ENCODE measurements at places on chromosomes 16 and 17.

- DNase-seq: no peak
These were observed 32.8 kb downstream of the TMEM186 start for GRCh38 chr16:8764525-8765250.

DNA sequence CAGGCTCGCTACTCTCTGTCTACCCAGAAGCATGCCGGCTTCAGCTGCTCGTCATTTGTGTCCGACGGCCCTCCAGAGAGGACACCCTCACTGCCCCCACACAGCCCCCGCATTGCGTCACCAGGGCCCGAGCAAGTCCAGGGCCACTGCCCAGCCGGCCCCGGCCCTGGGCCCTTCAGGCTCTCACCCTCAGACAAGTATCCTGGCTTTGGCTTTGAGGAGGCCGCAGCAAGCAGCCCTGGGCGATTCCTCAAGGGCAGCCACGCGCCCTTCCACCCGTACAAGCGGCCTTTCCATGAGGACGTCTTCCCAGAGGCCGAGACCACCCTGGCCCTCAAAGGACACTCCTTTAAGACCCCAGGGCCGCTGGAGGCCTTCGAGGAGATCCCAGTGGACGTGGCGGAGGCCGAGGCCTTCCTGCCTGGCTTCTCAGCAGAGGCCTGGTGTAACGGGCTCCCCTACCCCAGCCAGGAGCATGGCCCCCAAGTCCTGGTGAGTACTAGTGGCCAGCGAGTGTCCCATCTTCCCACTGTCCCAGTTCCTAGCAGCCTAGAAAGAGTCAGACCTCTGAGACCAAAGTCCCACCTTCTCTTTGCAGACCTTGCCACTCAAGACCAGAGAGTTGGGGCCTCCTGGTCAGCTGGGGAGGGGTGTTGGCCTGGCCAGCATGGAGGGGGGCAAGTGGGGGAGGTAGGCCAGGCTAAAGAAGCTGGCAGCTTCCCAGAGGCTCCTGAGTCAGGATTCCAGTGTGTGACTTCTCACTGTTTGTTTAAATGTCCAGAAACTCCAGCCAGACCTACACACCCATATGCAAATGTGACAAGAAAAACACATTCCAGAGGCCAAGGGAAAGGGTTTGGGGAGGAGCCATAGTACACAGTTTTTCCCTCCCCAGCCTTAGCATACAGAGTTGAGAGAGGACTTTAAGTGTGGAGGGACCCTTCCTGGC, 18.6 kb downstream of the FOXN1 start:
- no peak for DNase-seq

- no peak for DNase-seq
These were observed 25.7 kb downstream of the NME2 start for GRCh38 chr17:51191895-51192294.

DNA sequence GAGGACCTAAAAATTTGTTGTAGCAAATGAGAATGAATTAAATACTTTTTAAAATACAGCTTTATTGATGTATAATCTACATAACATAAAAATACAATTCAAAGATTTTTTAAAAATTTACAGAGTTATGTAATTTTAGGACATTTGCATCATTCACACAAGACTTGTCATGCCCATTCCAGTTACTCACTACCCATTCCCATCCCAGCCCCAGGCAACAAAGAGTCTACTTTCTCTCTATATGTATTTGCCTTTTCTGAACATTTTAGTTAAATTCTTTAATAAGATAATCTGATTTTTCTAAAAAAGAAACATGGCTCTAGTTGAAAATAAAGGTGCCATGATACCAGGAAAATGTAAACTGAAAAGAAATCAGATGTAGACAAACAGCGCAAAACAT, 354.2 kb downstream of the PMP22 start:
- no peak for DNase-seq

DNA sequence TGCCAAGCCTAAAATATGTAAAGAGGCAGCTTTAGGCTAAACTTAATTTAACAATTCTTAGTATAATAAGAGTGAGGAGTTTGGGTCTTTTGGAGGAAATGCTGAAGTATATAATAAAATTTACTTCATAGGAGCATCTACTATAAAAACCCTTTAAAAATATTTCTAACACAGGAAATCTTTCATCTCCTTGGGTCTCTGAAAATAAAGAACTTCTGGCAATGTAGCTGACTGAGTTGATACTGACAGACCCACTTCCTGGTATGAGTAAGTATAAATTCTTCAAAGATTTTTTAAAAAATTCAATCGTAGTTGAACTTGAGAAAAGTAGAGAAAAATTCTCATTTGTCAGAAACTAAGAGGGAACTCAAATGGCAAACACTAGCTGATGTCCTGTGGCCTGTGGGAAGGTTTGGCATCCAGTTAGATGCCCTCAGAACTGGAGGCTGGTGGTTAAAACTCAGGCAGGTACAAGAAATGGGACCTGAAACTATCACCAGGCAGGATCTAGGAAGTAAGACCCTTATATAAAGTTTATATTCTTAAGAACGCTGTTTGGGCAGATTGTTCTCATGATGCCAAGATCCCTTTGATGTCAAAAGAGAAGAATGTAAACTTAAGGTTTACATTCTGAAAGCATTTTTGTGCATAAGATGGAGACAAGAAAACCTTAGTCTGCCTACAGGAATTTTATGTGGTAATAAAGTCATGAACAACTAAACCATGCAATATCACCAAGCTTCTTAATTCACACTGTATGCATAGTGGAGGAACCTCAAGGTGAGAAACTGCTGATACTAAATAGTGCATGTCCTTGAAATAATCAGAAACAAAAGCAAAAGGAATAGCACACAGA, 6.2 kb downstream of the KRTAP4-6 start:
- no peak for DNase-seq

DNA sequence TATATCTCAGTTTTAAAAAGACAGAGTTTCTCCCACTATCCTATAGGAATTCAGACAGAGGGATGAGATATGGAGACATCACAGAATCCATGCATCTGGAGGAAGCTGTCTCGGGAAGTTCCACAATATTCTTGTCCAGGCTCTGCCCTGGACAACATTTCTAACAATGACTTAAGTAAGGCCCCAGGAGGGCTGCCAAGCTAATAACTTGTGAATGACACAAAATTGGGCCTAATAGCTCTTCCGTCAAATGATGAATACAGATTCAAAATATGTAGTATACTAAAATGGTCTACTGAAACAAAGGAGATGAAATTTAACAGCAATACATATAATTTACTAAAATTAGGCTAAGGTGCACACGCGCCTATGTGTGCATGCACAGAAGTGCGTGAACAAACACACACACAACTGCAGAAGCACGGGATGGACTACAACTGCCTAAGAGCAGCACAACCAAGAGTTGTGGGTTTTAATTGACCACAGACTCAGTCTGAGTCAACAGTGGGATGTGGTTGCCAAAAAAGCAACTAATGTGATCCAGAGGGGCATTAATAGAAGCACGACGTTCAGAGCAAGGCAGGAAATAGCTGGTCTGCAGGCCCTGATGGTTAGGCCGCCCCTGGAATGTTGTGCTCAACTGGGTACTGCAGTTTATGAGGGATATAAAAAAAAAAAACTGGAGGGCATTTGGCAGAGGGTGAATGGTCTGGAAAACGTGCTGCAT, 26.3 kb upstream of the HS3ST2 start:
- DNase-seq: no peak

GRCh38 chr16:80280557-80280956, 260.2 kb upstream of the DYNLRB2 start:
- DNase-seq: no peak
